Stimulated activated CD8-positive, alpha-beta memory T cell treated with anti-CD3 and anti-CD28 coated beads, Interleukin-4, amount 100 ng/mL, for 48 hours (primary cell): ENCODE measurements at places on chromosomes 5 and 9.

DNA sequence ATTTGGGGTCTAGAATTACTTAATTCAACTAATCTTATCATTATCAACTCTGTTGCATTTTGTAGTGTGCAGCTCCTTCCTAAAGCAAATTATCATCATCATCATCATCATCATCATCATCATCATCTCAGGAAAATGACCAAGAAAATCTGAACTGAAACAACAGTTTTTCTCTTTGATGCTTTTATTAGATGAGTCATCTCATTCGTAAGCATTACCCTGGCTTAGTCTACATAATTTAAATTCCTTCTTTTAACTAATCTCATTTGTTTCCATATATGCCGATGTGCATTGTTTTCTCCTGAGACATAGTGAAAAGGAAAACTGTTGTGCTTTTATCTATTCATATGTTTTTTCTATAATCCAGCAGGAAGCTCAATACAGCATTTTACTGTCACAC lies 173.0 kb upstream of the PDE4D start:
- DNase-seq: no peak

- peak; percentile 30 for DNase-seq
These were observed 72.5 kb upstream of the CACNA1B start for GRCh38 chr9:137804908-137805630.

GRCh38 chr5:117943541-117943940 lies 1044.8 kb downstream of the DTWD2 start:
- DNase-seq: no peak

- DNase-seq: no peak
These were observed 170.0 kb downstream of the SEC61B start for GRCh38 chr9:99391937-99392594.

DNA sequence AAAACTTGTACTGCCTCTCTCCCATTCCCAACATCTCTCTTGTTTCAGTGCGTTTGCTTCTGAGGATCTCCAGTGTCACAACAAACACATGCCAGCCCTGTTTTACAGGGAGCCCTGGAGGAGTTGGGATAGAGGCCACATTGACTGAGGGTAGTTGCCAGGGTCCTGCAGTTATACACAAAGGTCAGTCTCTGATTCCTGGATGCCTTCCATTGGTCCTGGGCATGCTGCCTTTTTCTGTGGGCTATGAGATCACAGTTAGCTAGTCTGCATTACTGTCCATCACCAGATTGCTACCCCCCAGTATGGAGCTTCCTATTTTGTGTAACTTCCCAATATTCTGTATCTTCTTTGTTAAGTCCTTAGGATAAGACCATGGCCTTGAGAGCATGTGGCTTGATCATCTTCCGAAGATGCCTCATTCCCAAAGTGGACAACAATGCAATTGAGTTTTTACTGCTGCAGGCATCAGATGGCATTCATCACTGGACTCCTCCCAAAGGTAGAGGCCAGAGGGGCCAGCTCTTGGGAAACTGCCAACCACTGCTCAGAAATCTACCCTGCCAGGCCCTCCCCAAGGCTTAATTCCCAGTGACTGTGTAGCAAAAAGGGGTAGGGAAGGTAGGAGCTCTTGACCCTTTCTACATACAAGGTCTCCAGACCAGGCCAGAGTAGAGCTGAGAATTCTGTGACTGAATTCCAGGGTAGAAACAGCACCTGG lies 9.5 kb downstream of the NUDT2 start:
- no peak for DNase-seq

DNA sequence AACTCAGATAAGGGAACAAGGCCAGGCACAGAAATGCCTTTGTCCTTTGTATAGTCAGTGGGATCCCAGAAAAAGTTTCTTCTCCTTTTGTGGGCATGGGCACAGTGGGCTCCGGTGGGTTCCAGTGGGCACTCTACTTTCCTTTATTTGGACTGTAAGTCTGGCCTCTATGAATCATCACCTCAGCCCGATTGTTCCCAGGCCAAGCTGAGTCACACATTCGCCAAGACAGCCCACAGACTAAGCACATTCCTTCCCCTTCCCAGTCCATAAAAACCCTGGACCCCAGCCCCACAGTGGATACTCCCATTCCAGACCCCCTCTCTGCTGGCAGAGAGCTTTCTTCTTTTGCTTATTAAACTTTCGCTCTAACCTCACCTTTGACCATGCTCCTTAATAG lies 165.0 kb downstream of the FBXL17 start:
- no peak for DNase-seq

- no peak for DNase-seq
These were observed 296.8 kb downstream of the EBF1 start for GRCh38 chr5:158802941-158803341.

- no peak for DNase-seq
These were observed 1.2 kb upstream of the RUSC2 start for GRCh38 chr9:35488566-35489312.

GRCh38 chr5:157080286-157080685 lies 21.4 kb upstream of the HAVCR1 start:
- DNase-seq: no peak

GRCh38 chr5:151414536-151414935 lies 32.9 kb upstream of the SLC36A1 start:
- DNase-seq: no peak

DNA sequence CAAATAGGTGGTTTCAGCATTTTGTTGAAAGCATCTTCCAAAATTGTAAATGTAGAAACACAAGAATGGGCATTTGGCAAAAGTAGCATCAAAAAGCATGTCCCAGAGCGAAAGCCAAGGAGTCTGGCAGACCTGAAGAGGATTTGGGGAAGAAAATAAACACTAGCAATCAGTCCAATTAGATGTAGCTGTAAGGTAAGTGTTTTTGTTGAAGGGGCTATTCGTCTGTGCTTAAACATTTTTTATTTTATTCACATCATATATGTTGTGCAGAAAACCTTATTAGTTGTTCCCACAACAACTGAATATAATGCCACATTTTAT lies 954.1 kb upstream of the COX7C start:
- DNase-seq: no peak

GRCh38 chr9:129608561-129609481 lies 12.1 kb downstream of the C9orf50 start:
- no peak for DNase-seq

DNA sequence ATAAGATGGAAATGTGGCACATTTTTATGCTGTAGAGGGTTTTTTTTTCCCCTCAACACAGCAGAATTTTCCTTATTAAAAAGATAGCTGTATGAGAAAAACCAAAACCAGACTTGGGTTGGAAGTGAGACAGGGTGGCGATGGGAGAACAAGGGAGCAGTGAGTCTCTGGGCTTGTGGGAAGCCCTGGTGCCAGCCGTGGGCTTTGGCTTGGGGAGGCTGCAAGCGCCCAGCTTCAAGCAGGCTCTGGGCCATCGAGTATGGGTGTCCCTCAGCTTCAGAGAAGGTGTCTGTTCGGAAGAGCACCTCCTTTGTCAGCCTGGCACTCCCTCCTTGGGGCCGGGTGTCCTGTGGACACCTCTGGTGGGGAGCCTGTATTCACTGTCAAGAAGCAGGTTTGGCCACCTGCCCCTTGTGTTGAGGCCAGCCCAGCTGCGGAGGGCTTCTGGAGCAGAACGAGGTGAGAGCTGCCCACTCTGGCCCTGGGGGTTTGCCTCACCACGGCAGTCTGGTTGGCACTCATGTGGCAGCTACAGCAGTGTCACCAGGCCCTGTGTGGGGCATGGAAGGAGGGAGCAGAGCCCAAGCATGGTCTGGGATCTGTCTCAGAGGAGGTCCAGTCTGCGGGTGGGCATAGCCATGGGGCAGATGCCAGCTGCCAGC lies 37.6 kb upstream of the ANGPTL2 start:
- DNase-seq: no peak

- no peak for DNase-seq
These were observed 250.2 kb upstream of the PTGER4 start for GRCh38 chr5:40429258-40430100.

DNA sequence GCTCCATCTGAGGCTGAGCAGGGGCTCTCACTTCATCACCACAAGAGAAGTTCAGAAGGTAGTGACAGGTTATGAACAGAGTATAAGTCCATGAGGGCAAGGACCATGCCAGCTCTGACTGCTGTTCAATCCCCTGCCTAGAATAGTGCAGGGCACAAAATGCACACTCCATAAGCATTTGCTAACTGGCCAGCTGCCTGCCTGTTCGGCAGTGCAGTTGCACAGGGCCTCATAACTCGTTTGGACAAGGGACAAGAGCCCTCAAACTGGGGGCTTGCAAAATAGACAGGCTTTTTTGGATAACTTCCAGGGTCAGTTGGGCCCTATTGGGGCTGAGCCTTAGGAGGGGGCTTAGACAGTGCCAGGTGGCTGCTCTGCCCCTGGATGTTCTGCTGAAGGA lies 21.1 kb downstream of the SPARC start:
- no peak for DNase-seq

- no peak for DNase-seq
These were observed 38.5 kb upstream of the SLC44A1 start for GRCh38 chr9:105205787-105206495.

GRCh38 chr5:95148453-95148852 lies 136.4 kb downstream of the MCTP1 start:
- DNase-seq: no peak

DNA sequence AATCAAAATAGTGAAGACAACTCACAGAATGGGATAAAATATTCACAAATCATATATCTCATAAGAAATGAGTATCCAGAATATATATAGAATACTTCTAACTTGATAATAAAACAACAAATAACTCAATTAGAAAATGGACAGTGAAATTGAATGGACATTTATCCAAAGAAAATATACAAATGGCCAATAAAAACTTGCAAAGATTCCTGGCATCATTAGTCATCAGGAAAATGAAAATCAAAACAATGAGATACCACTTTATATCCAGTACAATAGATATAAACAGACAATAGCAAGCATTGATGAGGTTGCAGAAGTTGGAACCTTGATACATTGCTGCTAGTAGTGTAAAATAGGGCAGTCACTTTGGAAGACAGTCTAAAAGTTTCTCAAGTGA lies 12.8 kb upstream of the TLR4 start:
- no peak for DNase-seq

- DNase-seq: no peak
These were observed 2.5 kb upstream of the GFI1B start for GRCh38 chr9:132975961-132976360.

- DNase-seq: no peak
These were observed 47.0 kb upstream of the CHD1 start for GRCh38 chr5:98975682-98976407.

- DNase-seq: peak; percentile 96
These were observed 8.5 kb downstream of the PRR7 start for GRCh38 chr5:177455036-177455660.
